ENCODE measurements at places on chromosomes 1 and 21. TPM values are rescaled to one million over a fixed set of nuclear protein-coding genes. Genes with fewer than 3 reads are reported as not detected.

C8B gene
- not detected for total RNA-seq

PCP4L1 gene
- not detected for total RNA-seq

CFHR5 gene
- total RNA-seq: not detected

DNA sequence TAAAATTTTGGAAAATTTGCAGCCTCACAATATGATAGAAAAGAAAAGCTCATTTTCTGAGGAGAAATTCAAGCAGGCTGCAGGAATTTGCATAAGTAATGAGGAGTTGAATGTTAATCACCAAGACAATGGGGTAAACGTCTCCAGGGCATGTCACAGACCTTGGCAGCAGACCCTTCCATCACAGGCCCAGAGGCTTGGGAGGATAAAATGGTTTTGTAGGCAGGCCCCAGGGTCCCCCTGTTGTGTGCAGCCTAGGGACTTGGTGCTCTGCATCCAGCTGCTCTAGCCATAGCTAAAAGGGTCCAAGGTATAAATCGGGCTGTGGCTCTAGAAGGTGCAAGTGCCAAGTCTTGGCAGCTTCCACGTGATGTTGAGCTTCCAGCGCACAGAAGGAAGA lies 112.2 kb upstream of the FMN2 start:
- H3K36me3 ChIP-seq: no peaks in the 10 kb centered on the region
- H3K4me3 ChIP-seq: no peak overlapping the region
- H3K27ac ChIP-seq: no peak overlapping the region
- DNase-seq: no peak
- H3K4me1 ChIP-seq: no peaks in the 10 kb centered on the region

- no peaks in the 10 kb centered on the region for H3K36me3 ChIP-seq
- H3K27me3 ChIP-seq: peaks cover 11% of the 10 kb centered on the region
- DNase-seq: no peak
- no peak overlapping the region for H3K27ac ChIP-seq
- no peaks in the 10 kb centered on the region for H3K4me1 ChIP-seq
- H3K4me3 ChIP-seq: no peak overlapping the region
These were observed 39.9 kb upstream of the SLC19A1 start for GRCh38 chr21:45582128-45582527.

Data from naive thymus-derived CD8-positive, alpha-beta T cell (primary cell).